PC-3 (cell line): ENCODE measurements at places on chromosomes 12 and 14. TPM values are rescaled to one million over a fixed set of nuclear protein-coding genes. Genes with fewer than 3 reads are reported as not detected.

Gene HSPA2
- 15.7 and 16.5 TPM in 2 replicates for total RNA-seq

Gene SCN8A
- total RNA-seq, result 10.7 and 12.7 TPM in 2 replicates

Gene PLD4
- 0.04 TPM in 1 of 2 replicates, not detected in the other for total RNA-seq

Gene TTC9
- total RNA-seq, result 3.6 and 4.1 TPM in 2 replicates

Gene FSCB
- total RNA-seq, result 0.12 and 0.15 TPM in 2 replicates

Gene POTEM
- total RNA-seq, result 0.12 TPM in 1 of 2 replicates, not detected in the other

Gene TXNDC16
- total RNA-seq, result 3.9 and 4.0 TPM in 2 replicates

Gene ADAMTS20
- 1.0 and 1.6 TPM in 2 replicates for total RNA-seq
